ENCODE measurements at places on chromosomes 6 and 20.

GRCh38 chr6:123393331-123393730 is 243.4 kb downstream of the TRDN start:
- DNase-seq = no peak

DNA sequence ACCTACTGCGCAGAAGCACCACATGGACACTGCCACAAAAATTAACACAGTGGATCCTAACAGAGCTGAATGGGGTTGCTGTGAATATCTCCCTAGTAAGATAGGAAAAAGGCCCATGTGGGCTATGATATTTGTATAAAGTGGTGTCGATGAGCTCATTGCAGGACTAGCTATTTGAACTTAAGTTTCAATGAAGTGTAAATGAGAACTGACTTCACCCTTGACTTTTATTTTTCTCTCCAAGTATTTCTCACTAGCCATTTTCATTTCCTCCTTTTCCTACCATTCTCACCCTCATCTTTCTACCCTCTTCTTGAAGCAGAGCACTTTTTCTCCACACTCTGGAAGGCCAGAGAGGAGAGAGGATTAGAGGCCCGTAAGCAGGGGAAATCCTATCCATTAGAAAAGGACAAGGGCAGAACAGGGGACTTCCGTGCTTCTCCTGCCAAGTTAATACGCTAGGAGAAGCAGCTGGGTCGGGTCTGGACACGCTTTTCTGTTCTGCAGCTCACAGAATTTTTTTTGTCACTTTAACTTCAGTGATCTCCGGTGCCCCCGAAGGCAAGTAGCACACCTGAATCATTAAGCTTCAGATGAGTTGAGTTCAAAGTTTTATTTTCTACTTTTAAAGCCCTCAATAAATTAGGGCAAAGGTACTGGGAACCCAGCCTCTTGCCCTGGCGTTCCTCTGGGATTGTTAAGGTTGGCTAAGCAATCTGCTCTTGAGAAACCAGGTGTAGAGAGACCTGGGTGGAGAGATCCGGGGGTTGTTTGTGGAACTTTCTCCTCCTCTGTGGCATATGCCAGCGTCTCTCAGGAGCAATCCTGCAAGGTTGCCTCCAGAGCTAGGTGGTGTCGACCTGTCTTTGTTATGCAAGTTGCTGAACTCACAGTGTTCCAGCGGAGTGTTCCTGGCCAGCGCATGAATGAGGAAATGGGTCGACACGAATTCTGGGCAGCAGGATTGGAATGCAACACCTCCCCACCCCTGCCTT is 56.2 kb upstream of the ARID1B start:
- no peak for DNase-seq

- no peak for DNase-seq
These were observed 952.5 kb upstream of the MAN1A1 start for GRCh38 chr6:120302041-120302440.

DNA sequence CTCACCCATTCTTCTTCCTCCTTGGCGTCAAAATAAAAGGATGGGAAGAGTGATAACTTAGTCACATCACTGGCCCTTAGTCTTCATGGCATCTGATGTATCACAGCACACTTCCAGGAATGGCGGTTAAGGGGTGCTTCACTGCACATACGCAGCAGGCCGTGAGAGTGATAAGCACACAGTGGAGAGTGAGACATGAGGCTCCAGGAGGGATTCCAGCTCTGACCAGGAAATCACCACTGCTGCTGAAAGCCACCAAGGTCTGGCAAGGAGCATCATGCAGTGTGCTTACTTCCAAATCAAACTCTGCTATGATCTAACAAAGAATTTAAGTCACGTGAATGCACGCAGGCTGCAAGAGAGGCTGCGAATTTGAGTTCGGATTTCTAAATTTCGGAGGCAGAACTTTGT is 62.4 kb downstream of the ARID1B start:
- DNase-seq = no peak

GRCh38 chr6:158539413-158539812 is 20.5 kb upstream of the TMEM181 start:
- DNase-seq = no peak

DNA sequence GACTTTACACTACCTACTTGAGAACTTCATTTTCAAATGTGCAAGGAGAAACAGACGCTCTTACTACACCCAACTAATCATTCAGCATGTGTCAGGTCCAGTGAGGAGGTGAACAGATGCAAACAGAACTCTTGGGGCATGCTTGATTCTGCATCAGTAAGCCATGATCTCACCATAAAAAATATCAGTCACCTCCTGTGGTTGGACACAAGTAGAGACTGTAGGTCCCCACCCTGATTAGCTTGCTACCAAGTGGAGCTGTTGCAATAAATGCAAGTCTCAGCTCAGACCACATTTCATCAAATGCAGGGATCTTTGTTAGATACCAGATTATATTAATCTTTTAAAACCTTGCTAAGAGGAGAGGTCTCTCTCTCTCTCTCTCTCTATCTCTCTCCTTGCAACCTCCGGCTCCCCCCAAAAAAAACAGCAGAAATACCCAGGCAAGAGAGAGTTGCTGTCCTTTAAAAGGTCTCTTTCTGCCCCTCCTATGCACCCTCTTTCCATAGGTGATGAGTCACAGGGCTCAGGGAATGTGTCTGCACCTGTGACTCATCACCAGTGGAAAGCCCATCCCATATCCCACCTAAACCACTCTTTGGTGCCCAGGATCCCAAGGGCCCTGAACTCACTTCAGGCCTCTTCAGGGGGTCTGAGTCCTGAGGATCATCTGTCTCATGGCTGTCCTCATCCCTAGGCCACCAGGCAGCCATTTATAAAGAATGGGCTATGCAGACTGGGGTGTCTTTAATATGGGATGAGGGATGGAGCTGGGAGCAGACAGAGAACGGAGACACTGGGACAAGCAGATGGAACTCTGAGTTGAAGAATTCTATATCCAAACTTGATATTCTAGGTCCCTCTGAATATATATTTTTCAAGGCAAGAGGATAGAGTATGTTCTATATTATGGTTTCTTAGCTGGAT is 154.5 kb downstream of the QRSL1 start:
- no peak for DNase-seq

DNA sequence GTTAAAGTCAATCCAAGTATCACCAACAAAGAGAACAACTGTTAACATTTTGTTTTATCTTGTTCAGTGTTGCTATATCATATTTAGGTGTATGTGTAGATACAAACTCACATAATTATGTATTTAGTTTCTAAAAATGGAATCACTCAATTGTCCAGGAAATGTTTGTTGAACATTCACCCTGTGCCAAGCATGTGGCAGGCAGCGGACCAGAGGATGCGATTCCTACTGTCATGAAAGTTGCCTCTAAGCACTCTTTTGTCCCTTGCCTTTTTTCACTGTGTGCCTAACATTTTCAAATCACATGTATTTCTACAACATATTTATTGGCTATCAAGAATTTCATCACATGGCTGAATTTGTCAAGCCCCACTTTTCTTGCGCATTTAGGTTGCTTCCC is 16.9 kb upstream of the TGM2 start:
- no peak for DNase-seq

DNA sequence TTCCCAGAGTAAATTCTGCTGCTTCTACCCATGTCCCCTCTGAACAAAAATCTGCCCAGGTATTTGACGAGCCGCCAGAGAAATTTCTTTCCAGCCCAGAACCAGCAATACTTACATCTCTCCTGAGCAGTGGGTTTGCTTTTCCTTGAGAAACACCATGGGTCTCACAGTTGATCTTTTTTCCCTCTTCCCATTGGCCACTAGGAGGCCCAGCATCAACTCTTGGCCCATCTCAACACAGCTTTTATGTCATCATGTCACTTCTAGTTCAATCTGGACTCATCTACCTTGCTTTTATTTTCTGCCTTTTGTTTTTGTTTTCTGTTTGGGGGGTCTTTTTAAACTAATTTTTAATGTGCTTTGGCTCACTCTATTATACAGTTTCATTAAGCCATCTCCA is 18.8 kb downstream of the MAFB start:
- no peak for DNase-seq

GRCh38 chr20:51486197-51487005 is 56.1 kb downstream of the NFATC2 start:
- DNase-seq = no peak

DNA sequence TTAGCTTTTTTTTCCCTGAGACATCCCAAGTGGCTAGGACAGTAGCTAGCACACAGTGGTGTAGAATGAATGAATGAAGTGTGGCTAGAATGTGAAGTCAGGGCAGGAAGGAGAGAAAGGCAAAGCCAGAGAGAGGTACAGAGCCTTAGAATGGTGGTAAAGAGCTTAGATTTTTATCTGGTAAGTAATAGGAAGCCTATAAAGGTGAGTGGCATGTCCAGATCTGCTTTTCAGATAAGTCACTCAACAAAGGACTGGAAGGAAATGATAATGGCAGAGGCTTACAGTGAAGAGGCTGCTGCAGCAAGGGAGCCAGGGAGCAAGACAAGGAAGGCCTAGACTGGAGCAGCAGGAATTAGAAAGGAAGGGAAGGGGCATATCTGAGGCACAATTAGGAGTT is 96.0 kb upstream of the PRDM1 start:
- DNase-seq = no peak

DNA sequence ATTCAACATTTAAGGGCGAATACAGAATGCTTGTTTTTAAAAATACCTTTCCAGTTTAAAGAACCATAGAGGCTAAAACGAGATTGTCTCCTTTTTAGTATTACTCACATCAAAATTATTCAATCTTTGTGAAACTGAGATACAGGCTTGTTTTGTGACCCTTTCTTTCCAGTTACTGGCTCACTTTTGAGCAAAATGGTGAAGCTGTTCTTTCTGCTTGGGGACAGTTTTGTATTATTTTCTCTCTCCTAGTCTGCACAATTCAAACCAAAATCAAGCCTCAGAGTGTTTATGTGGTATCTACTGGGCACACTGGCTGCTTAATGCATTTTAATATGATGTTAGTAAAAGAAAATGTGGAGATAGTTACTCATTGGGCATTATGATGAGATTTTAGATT is 36.5 kb downstream of the HIVEP1 start:
- DNase-seq = no peak

DNA sequence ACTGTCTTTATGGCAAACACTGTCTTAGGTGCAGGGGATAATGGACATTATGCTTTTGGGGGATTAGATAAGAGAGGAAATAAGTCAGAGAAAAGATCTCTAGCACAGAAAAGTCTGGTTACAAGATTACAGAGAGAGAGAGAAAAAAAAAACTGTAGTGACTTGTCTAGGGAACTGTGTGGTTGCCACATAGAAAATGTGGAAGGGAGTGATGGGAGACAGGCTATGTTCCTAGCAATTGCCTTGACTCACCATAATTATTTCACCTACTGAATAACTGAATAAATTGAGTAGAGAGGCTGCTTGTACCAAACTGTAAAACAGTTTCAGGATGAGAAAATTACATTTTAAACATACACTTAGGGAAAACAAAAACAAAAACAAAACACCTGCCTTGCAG is 229.7 kb downstream of the LAMA2 start:
- no peak for DNase-seq

DNA sequence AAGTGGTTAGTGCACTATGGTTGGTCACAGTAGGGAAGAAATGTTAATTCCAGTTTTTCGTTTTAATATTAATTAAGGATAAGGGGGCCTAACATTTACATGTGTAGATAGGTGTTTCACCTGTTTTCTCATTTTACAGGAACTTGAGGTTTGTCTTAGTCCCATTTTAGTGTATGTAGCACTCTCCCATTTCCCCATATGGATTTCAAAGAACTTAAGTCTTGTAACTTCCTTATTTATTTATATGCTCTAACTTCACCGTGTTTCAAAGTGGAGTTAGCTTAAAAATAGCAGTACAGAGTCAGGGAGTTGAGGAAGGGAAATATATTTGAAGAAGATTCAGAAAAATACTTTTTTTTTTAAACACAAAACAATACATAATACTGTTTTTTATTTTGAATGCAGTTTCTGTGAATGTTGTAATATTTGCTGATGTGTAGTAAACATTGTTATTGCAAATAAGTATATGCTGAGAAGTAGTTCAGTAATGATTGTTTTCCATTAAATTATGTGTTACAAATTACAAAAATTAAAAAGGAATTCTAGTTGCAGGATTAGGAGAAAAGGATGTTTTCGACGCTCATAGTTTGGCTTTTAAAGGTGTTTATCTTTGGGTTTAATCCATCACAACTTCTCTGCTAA is 3.5 kb downstream of the SCAF8 start:
- no peak for DNase-seq

DNA sequence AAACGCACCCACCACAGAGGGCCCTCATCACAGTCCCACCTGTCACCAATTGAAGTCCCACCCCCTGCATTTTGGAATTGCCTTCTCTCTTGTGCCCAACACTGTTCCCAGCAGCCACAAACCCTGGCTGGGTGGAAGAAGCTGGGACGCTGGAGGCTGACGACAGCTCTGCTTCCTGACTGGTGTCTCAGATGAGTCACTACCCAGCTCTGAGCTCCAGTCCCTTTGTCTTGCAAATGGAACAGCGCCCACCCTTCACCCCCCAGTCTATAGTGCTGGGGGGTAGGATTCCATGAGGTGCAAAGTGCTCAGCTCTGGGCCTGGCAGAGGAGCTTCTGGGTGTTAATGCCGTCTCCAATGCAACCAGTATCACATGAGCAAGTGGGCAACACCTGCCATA is 85.3 kb downstream of the DLGAP4 start:
- DNase-seq = no peak

DNA sequence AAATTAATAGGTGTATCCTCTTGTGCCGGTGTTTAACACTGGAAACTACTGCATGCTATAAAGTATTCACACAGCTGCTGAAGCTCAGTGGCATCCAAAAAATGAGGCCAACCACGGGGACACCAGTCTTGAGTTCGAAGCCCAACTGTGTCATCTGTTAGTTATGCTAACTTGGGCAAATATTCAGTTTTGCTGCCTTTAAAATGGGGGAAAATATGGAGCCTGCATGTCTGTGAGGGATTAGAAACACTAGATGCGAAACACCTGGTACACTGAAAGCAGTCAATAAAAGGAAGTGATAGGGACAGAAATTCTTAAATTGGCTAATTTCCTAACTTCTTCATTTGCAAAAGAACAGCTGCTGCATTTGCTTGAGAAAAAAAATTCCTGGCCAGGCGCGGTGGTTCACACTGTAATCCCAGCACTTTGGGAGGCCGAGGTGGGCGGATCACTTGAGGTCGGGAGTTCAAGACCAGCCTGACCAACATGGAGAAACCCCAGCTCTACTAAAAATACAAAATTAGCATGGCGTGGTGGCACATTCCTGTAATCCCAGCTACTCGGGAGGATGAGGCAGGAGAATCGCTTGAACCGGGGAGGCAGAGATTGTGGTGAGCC is 36.6 kb upstream of the MLIP start:
- no peak for DNase-seq

- no peak for DNase-seq
These were observed 74.9 kb downstream of the FYN start for GRCh38 chr6:111798281-111798725.

DNA sequence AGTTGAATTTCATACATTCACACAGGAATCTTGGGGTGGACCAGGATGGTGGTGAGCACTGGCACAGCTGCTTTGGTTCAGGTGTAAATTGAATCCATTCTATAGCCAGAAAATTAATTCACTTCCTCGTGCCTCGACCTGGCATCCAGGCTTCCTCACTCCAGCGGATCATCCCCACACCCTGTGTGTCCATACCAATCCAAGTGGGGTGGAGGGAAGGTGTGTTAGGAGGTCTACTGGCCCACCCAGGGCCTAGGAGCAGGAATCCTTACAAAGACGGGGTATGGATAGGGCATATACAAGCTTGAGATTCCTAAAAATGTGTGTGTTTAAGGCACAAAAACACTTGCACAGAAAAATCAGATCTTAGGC is 81.8 kb upstream of the SLC24A3 start:
- DNase-seq = no peak

Measured in CD4-positive, alpha-beta T cell treated with Interferon alpha-2 for 1 hour (primary cell).